ENCODE measurements at places on chromosomes 2 and 18.

DNA sequence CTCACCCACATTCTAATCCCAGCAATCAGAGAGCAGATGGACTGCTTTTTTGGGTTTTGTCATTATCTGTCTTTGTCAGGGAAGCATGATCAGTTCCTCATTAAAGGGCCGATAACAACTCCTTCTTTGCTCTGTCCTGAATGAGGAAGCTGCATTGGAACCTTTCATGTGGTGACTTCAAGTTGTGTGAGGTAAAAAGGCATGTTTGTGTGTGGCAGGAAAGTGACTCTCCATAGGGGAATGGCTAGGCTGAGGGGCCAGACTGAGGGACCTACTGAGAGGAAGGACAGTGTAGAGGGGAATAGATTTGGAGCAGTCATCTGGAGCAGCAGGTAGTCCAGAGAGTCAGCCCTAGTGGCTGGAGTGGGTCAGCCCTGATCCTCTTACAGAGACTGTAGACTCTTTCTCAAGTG lies 23.6 kb upstream of the LRRTM1 start:
- DNase-seq, result no peak

DNA sequence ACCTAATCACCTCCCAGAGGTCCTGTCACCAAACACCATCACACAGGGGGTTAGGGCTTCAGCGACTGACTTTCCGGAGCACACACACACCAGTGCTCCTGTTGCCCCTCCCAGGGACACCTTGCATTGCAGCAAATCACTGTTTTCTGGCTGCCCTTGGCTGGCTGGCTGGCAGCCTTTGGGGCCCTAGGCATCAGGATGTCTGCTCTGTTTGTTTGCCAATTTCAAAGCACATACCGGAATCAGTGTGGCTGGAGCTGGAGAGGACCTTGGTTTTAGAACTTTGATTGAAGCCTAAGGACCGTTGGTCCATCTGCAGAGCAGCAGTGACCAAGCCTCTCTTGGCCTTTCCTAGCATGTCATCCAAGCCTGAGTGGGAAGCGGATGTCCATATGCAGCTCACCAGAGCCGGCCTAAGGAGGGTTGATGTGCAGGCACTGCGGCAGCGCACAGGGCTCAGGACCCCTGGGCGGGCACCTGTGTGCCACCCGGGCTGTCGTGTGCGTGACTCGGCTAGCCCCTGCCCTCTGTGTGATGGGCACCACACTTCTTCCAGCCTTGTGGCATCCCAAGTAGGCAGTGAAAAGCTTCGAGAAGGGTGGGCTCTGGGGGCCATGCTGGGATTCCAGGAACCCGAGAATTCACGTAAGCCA lies 62.1 kb downstream of the GBX2 start:
- DNase-seq, result no peak

- DNase-seq, result no peak
Measured at GRCh38 chr2:9003366-9003615, 193 bp downstream of the MBOAT2 start.

DNA sequence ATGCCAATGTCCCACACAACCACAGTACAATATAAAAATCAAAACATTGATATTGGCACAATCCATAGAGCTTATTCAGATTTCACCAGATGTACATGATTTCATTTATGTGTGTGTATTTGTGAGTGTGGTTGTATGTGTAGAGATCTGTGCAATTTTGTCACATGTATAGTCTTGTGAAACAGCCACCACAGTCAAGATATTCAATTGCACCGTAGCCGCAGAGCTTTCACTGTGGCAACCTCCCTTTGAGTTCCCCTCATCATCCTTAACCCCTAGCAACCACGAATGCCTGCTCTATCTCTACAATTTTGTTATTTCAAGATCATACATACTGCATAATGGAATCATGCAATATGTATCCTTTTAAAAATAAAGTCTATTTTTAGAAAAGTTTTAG lies 391.3 kb downstream of the SETBP1 start:
- no peak for DNase-seq

- DNase-seq, result no peak
Measured at GRCh38 chr2:11698009-11698922, 28.3 kb upstream of the NTSR2 start.

- DNase-seq, result no peak
Measured at GRCh38 chr2:121451398-121451797, 79.3 kb upstream of the RNU4ATAC start.
